ENCODE measurements at places on chromosomes 6 and 20.
A peak's percentile ranks its signal among the peaks of the same experiment; 100 is the strongest.

- DNase-seq, result no peak
These were observed 49.6 kb downstream of the CD24 start for GRCh38 chr6:106924694-106925523.

GRCh38 chr6:44641344-44642031 lies 254.0 kb downstream of the CDC5L start:
- DNase-seq, result no peak

GRCh38 chr20:30288346-30288745 lies 969.1 kb upstream of the DEFB115 start:
- DNase-seq, result peak; percentile 16

DNA sequence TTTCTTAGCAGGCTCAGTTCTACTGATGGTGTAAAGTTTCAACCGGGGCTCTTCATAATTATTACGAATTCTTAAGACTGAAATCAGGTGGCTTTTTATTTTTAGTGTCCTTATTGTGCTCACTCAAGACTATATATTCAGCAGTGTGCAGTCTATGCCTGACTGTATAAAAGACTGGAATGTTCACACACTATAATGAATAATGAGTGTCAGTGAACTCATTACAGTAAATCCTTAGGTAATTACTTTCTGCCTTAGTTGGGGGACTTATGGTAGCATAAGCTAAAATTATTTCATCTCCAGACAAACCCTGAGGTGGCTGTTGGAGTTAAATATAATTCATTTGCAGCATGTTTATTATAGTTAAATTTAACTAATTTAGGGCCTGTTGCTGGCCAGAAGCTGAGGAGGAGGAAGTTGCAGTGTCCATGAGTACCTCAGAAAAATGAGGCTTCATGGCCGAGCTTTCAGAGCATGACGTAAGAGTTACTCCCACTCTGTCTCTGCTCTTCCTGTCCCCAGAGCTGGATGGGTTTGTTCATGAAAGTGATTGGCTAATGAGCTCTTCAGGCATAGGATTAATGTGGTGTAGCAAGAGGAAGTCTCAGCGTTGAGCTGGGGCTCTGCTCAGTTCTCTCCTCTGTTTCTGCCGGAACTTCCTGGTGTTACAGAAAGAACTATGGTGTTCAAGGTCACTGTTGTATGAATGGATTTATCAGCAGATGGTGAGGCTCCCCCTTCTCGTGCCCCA lies 335.7 kb downstream of the NRN1 start:
- DNase-seq, result no peak

- DNase-seq, result no peak
These were observed 599.5 kb upstream of the NRSN1 start for GRCh38 chr6:23526526-23526925.

DNA sequence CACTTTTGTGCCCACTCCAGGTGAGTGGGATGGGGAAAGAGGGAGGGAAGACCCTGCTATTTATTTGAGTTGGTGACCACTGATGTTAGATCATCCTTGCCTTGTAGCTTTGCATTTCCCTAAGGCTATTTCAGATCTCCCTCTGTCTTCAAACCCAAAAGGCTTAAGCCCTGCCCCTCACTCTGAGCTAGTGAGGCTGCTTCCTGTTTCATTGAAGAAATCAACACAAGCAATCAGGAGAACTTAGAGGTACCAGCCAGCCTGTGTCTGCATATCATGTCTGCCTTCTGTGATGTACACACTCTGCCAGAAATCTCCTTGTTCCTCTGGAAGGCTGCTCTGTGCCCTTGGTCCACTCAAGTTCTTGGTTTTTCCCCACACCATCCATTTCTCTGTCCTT lies 135.3 kb downstream of the ARID1B start:
- DNase-seq, result no peak

GRCh38 chr6:150696190-150696589 lies 96.5 kb downstream of the PLEKHG1 start:
- no peak for DNase-seq

- DNase-seq, result no peak
These were observed 20.2 kb upstream of the SLC22A7 start for GRCh38 chr6:43277643-43278523.

Measured in vagina (tissue), 2 donors.